ENCODE measurements at places on chromosomes 4 and X.

DNA sequence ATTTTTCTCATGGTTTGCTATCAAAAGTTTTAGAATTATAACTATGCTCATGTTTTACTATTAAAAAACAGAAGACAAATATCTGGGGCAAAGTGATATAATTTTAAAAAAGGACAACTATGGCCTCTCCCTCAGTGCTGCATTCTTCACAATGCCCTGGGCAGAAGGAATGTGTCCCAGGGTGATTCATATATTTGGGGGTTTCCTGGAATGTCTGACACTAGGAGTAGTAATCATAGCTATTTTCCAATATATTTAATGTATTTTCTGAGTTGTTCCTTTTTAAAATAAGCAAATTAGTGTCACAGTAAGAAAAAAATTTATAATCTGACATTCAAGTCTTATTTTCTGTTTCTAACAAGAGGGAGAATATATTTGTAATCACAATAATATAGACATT is 281.7 kb downstream of the UNC5C start:
- DNase-seq, result no peak

GRCh38 chrX:81205551-81205950 is 3.6 kb downstream of the SH3BGRL start:
- no peak for DNase-seq

- DNase-seq, result no peak
Observed at GRCh38 chr4:150826306-150826705, 188.8 kb downstream of the LRBA start.

- no peak for DNase-seq
Observed at GRCh38 chr4:146976145-146976544, 30.5 kb upstream of the TTC29 start.

DNA sequence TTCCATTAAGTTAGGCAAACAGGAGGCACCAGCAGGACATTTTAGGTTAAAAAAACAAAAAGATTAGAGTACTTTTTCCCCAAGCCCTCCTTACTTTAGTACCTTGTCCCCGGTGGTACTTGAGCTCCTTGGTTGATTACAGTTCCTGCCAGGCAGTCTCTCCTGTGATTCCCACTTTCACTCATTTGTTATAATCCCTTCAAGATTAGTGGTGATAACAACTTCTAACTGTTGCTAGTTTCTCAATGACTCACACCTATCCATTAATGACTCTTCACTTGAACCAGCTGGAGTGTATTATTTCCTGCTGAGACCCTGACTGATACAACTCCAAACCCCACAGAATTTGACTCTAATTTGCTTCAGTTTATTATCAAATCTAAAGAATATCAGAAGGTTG is 765.0 kb upstream of the DIAPH2 start:
- no peak for DNase-seq

GRCh38 chr4:103424853-103425252 is 226.7 kb upstream of the CENPE start:
- DNase-seq, result no peak

- DNase-seq, result no peak
Observed at GRCh38 chrX:119008110-119008744, 33.8 kb downstream of the LONRF3 start.

DNA sequence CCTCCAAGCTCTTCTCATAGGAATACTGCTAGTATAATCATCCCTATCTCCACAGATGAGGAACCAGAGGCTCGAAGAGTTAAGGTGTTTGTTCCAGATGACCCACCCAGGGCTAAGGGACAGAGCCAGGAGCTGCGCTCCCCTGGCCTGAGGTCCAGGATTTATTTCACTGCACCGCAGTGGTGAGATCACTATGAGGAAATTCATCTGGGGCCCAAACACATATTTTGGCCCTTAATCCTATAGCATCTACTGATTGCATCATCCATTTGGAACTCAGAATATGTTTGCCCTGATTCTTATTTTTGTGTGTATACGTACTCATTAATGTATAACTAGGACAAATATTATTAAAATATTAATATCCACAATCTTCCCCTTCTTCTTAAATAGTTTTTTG is 100.1 kb upstream of the RBPJ start:
- no peak for DNase-seq

- no peak for DNase-seq
Observed at GRCh38 chr4:61628282-61628681, 428.2 kb downstream of the ADGRL3 start.

GRCh38 chrX:1468250-1468772 is 15.6 kb upstream of the ASMTL start:
- DNase-seq, result no peak

GRCh38 chrX:68827848-68828624 is 785 bp upstream of the EFNB1 start:
- no peak for DNase-seq

GRCh38 chr4:20754036-20754435 is 53.8 kb downstream of the PACRGL start:
- no peak for DNase-seq

DNA sequence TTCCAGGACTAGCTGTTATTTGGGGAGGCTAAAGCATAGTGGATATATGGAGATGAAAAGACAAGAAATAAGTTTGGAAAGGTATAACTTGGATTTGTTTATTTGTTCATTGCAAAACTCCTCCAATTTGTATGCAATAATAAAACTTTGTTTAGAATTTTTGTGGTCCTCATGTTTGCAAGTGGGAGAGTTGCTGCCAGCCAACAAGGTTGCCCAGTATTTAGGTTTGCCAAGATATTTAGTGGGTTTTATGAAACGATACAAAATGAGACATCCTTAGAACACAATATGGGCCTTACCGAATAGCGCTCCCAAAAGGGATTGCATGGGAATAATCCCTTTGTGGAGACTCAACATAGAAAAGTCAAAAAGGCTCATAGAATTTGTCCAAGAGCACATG is 162.1 kb downstream of the INPP4B start:
- DNase-seq, result no peak

DNA sequence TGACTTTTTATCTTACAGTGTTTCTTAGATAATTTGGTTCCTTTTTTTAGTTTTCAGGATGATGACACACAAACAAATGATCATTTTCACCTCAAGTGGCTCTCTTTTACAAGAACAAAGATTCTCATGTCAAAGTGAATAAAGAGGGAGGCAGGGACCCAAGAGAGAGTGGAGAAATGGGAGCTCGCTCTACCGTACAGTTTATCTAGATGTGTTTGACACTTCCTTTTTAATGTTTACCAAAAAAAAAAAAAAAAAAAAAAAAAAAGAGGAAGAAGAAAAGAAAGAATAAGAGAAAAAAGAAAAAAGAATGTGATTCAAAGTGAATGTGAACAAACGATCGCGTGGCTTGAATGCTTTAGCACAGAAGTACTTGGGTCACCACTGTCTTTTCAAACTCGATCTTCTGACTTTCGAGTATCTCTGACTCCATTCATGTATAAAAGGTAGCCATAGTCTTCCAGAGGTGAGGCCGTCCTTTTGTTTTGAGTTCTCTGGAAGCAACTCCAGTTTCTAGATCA is 75.6 kb upstream of the GRXCR1 start:
- DNase-seq, result no peak
